Spinal cord (tissue), 10 donors: ENCODE measurements at places on chromosomes 13 and 19.

GRCh38 chr13:23069566-23069965, 111.2 kb upstream of the SGCG start:
- no peak for DNase-seq

DNA sequence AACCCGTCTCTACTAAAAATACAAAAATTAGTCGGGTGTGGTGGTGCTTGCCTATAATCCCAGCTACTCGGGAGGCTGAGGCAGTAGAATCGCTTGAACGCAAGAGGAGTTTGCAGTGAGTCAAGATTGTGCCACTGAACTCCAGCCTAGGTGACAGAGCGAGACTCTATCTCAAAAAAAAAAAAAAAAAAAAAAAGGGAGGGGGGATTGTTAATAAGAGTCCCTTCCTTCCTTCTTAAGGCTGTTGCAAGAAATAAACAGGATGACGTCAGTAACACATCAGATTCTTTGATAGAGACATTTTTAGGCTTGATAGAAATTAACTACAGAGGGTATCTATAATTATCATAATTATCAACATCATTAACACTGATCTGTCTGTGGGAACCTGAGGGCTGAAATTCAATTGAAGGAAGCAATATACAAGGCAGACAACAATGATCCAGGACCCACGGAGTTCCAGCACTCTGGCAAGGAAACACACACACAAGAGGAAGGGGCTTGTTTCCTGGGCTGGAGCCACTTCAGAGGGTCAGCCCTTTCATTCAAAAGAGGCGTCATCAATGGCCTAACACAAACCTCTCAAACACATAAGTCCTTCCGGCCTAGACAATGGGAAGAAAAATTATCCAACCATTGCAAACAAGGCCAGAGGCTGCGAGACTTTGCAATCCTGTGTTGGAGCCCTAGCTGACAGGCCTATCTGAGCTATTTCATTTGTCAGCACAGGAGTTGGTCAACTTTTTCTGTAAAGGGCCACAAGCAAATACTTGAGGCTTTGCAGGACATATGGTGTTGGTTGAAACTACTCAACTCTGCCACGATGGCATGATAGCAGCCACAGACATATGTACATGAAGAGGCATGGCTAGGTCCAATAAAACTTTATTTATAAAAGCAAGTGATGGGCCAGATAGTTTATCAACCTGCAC, 105.2 kb downstream of the INSR start:
- DNase-seq = no peak

DNA sequence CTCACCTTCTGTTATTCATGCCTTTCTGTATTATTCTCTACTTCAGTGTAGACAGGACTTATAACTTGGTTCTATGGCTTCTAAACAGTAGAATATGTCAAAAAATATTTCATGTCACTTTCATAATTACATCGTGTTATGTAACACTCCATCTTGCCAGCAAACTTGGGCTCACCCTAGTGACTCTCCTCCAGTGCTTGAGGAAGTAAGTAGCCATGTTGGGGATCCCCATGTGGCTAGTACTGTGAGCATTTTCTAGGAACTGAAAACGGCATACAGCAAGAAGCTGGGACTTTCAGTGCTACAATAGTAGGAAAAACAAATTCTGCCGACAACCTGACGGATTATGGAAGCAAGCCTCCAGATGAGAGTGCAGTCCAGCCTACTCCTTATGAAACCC, 495.6 kb downstream of the SLITRK6 start:
- no peak for DNase-seq

- DNase-seq = no peak
Observed at GRCh38 chr13:44336934-44337333, 36.7 kb upstream of the SERP2 start.

DNA sequence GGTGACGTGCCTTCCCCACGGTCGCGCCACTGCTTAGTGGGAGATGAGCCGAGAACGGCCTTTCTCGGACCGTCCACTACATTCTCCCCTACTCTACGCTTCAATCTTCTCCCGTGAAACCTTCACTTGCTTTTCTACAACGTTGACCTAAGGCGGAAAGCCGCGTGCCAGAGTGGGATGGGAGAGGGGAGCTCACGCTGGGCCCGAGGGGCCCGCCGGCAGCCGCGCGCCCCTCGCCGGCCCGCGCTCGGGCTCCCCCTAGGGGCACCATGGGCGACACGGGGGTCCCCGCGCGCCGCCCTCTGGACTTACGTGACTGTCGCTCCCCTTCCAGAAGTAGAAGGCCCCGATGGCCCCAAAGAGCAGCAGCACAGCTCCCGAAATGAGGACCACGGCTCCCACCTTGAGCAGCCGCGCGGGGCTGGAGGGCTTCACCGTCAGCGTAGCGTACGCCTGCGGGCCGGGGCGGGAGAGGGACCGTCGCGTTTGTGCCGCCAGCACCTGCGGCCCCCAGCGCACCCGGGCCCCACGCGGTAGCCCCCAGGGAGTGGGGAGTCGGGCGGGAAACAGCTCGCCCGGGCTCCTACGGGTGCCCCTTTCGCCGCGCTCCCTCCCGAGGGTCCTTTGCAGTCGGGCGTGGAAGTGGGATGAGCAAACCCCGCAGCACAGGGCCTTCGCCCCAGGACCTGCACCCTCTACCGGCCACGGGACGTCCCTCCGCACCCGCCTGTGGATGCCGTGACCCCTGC, 727 bp downstream of the CNMD start:
- no peak for DNase-seq

DNA sequence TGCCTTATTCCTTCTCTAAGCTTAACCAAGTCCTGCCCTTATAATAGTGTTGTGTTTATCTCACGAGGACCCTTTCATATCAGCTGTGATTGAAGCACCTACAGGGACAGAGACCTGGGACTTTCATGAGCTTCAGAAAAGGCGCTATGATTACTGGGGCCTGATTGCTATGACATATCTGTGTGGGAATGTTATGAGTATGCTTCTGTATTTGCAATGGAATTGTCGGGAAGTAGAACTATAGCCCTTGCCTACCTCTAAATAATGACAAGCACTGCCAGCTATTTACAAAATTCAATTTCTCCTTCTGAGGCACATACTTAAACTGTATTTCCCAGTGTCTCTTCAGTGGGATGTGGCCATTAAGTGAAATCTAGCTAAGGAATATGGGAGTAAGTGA, 191.5 kb downstream of the LHFPL6 start:
- DNase-seq = no peak

DNA sequence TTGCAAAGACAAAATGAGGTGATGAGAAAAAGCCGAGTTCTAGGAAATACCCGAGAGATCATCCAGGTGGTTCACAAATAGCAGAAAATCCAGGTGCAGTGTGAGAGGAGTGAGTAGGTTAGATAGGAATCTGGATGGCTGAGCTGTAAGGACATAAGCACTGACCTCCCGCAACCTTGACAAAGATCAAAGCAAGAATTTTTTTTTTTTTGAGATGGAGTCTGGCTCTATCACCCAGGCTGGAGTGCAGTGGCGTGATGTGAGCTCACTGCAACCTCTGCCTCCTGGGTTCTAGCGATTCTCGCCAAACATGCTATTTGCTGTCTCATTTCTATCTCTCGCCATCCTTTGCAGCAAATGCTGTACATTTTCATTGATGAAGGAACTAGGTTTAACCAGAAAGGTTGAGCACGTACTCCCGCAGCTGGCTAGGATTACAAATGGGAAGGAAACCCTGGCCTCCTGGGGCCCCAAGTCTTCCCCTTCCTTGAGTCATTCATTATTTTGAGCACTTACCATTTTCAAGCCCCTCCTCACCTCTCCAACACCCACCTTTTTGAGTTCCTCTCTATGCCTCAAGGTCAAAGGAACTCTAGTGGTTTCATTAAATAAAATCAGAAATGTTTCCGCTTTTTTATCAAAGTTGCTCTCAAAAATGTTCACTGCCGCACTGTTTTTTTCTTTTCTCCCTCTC, 38.8 kb downstream of the NLRP12 start:
- no peak for DNase-seq

DNA sequence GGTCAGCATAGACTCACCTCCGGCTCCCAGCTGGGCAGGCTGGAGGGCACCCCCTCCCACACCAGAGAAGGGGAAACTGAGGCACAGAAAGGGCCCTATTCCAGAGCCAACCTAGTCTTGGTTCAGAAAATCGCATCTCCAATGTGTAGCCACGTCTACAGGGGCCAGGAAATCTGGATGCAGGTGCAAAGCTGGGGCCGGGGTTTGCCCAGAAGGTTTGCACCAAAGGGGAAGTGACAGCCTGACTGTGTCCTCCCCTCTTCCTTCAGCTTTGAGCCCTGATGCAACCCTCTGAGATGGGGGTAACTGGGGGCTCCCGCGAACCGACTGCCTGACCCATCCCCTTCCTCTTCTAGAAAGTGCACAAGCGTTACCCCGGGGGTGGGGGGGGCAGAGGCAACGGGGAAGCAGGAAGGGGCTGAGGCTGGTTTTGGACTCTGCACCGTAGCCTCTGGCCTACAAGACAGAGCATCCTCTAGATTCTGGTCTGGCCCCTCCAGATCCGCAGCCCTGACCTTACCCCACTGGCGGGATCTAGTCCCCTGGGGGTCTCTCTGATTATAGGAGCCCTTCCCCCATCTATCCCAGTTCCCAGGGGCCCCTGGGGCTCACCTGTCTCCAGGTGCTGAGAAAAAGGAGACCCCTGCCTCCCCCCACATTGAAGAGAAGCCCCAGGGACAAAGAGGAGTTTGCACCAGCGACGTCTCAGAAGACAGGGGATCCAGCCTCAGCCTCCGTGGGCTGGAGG, 1.1 kb upstream of the ONECUT3 start:
- no peak for DNase-seq
